ENCODE measurements at places on chromosomes 2 and 18.

- no peak for DNase-seq
These were observed 127.3 kb upstream of the EPC2 start for GRCh38 chr2:148517296-148517695.

GRCh38 chr2:194166818-194167217 lies 1490.2 kb upstream of the SLC39A10 start:
- DNase-seq: no peak

DNA sequence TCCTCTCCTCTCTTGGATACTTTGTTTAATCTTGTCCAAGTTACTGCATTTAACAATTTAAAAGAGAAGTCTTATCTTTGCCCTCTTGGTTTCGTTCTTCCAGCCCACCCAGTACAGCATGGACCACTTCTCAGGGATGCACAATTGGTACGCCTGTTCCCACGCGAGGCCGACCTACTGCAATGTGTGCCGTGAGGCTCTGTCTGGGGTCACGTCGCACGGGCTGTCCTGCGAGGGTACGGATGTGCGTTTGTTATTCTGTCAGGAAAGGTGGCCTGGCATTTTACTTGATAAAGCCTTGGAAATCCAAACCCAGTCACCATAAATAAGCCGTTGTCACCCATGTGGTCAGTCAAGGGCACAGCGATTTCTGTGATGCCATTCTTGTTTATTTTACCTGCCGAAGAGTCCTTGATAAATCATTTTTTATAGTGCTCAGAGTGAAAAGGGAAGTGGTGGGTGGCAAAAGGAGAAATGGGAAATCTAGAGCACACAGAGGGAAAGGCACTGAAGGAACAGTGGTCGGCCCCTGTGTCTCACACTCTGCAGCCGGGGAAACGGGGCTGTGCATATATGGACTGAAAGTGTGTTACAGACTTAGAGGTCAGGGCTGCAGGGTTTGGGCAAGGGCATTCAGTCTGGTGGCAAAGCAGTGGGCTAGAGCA lies 80.5 kb downstream of the DGKD start:
- no peak for DNase-seq

- no peak for DNase-seq
These were observed 596.6 kb downstream of the RNF144A start for GRCh38 chr2:7513834-7514233.

- no peak for DNase-seq
These were observed 79.1 kb upstream of the KCNH7 start for GRCh38 chr2:162917626-162918025.

- no peak for DNase-seq
These were observed 52.7 kb upstream of the ODC1 start for GRCh38 chr2:10500601-10501361.

- DNase-seq: no peak
These were observed 5.5 kb downstream of the PXDN start for GRCh38 chr2:1738646-1739302.

- no peak for DNase-seq
These were observed 445 bp downstream of the PRPF40A start for GRCh38 chr2:152716805-152717227.

DNA sequence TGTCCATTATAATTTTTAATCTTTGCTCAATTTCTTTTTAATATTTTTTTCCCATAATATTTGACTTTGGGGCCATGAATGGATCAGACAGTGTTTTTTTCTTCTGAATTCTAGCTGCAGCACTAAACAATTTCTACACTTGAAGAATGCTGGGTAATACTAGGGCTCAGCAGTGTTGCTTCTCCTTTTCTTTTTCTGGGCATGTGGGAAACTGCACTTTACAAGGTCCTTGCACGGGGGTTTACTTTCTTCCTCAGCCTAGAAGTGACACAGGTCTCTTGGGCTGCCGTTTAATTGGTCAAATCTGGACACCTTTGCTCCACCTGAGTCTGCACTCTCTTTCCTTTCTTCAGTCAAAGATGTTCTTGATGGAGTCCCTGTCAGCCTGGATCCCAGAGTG lies 135.4 kb upstream of the APCDD1 start:
- no peak for DNase-seq
